ENCODE measurements at places on chromosomes 11 and 22.
A peak's percentile ranks its signal among the peaks of the same experiment; 100 is the strongest.

- DNase-seq = no peak
Measured at GRCh38 chr11:81220146-81220895, 1513.3 kb downstream of the FAM181B start.

DNA sequence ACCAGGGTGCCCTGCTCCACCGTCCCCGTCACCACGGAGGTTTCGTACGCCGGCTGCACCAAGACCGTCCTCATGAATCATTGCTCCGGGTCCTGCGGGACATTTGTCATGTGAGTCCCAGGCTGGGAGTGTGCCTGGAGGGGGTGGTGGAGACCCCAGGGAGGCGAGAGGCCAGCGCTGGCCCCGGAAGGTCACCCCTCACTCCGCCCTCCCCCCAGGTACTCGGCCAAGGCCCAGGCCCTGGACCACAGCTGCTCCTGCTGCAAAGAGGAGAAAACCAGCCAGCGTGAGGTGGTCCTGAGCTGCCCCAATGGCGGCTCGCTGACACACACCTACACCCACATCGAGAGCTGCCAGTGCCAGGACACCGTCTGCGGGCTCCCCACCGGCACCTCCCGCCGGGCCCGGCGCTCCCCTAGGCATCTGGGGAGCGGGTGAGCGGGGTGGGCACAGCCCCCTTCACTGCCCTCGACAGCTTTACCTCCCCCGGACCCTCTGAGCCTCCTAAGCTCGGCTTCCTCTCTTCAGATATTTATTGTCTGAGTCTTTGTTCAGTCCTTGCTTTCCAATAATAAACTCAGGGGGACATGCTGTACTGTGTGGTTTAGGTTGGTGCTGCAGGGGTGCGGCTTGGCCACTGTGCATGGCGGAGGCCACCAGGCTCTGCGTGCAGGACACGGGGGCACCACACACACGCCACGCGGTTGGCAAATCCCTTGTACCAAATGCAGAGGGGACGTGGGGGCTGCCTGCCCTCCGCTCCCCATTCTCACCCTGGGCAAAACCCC lies 35.4 kb downstream of the MUC2 start:
- DNase-seq = no peak

- DNase-seq = no peak
Measured at GRCh38 chr11:9708544-9708943, 44.7 kb downstream of the SWAP70 start.

- DNase-seq = no peak
Measured at GRCh38 chr11:17432002-17432401, 43.5 kb upstream of the KCNJ11 start.

- no peak for DNase-seq
Measured at GRCh38 chr11:41400819-41401382, 58.6 kb downstream of the LRRC4C start.

- no peak for DNase-seq
Measured at GRCh38 chr11:74325649-74326645, 14.5 kb upstream of the P4HA3 start.

DNA sequence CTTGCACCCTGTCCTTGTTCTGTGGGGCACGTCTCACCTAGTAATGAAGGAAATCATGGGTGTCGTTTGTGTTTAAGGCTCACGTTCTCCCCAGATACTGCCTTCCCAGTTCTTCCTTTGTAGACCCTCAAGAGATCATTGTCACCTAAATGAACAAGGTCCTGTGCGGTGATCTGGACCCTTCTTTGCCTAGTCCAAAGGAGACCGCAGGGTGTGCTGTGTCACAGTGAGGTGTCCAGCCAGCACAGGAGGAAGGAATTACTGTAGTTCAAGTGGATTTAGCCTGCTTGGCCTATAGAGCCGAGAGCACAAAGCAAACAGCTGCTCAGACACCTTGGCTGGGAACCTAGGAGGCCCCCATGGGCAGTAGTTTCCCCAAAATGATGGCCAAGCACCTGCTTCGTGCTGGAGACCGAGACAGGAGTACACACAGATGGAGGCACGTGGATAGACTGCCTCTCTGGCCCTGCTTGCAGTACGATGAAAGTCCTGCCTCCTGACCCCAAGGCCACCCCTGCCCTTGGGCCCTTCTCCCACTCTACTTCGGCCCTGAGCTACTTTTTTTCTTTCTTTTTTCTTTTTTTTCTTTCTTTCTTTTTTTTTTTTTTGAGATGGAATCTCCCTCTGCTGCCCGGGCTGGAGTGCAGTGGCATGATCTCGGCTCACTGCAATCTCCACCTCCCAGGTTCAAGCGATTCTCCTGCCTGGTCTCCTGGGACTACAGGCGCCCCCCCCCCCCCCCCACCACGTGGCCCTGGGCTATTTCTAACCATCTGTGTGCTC lies 19.4 kb upstream of the PPFIA1 start:
- no peak for DNase-seq

DNA sequence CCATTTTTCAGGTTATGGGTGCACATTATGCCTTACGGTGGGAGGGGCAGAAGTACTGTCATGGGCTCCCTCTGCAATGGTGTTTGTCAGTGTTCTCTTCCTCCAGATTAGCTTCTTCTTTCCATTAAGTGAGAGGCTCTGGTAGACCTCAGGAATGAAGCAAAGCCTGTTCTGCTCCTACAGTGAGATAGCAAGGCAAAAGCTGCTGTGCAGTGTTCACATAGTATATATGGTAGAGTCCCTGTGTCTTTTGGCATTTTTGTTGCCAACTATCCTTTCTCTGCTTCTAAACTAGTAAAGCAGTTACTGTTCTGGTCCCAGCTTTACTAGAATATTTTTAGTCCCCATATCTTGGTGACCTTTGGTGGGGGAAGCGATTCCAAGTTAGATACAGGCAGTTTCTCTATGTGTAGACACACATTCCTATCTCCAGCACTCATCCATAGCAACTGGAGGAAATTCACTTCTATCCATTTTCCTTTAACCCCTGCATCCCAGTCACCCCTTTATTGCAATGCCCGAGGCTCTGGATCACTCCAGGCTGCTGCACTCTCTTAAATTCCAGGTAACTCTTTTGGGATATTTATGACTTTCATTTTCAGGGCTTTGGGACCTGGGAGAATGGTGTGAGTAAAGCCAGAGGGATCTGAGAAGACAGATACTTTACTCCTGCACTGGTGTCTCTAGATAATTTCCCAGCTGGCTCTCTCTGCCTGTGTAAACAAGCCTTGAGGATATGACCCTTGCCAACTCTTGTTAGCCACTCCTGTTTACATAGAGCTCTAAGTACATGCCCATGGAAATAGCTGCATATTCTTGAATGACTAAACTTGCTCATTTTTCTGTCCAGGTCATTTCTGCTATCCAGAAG lies 3.9 kb upstream of the TRIM34 start:
- DNase-seq = no peak

- DNase-seq = no peak
Measured at GRCh38 chr22:32887324-32887980, 85.9 kb downstream of the TIMP3 start.

DNA sequence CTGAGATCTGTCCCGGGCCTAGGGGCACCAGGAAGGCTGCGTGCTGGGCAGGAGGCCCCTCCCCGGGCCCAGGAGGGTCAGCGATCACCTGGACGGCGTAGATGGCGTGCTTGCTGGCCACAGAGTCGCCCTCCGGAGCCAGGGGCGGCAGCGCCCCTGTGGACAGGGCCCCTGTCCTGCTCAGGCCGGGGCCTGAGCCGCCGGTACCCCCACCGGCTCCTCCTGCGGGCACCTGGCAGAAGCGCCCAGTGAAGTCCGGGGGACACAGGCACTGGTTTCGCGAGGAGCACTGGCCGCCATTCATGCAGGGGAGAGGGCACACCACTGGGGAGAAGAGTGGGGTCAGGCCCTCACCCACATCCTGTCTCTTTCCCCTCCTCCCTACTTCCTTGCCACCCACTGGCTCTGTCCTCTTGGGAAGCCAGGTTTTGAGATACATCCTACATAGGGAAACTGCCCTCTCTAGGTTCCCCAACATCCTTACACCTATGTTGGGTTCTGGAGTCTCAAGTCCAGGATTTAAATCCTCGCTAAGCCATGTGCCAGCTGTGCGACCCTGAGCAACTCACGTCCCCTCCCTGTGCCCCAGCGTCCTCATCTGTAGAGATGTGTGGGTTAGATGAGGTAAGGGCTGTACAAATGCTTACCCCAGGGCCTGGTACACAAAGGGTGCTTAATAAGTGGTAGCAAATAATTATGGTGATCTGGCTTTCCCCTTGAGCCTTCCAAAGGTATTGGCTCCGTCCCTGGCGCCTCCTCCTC lies 3.9 kb downstream of the LTBP3 start:
- no peak for DNase-seq

- DNase-seq = no peak
Measured at GRCh38 chr11:12390687-12391110, 13.3 kb downstream of the PARVA start.

DNA sequence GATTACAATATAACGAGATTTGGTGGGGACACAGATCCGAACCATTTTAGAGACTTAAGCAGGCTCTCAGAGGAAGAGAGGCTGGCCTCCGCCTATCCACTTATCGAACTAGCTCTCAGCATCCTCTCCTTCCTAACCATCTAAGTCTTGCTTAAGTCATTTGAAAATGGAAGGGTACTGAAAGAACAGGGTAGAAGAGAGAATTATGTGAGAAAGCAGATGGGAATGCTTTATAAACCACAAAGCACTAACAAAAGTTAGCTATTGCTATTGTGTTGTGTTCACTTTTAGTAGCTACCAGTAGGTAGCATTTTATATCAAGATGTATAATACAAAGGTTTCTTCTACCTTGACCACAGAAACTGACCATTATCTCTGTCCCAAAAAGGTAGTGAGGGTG lies 153.4 kb upstream of the CADM1 start:
- no peak for DNase-seq

DNA sequence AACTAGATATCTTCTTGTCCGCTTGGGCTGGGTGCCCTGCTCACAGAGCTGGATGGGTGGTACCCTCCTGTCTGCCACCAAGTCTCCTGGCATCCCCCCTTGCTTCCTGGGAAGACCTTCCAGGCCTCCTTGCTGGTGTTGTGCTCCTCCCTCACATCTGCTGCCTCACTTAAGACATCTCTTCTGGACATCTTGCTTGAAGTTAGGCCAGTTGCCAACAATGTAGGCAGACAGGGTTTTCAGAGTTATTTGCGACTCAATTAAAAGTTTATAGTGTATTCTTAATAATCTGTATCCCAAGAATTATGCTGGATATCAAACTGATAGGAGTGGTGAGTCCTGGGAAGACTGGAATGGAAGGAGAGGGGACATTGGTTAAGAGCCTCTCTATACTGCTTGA lies 64.0 kb upstream of the TNRC6B start:
- DNase-seq = no peak

DNA sequence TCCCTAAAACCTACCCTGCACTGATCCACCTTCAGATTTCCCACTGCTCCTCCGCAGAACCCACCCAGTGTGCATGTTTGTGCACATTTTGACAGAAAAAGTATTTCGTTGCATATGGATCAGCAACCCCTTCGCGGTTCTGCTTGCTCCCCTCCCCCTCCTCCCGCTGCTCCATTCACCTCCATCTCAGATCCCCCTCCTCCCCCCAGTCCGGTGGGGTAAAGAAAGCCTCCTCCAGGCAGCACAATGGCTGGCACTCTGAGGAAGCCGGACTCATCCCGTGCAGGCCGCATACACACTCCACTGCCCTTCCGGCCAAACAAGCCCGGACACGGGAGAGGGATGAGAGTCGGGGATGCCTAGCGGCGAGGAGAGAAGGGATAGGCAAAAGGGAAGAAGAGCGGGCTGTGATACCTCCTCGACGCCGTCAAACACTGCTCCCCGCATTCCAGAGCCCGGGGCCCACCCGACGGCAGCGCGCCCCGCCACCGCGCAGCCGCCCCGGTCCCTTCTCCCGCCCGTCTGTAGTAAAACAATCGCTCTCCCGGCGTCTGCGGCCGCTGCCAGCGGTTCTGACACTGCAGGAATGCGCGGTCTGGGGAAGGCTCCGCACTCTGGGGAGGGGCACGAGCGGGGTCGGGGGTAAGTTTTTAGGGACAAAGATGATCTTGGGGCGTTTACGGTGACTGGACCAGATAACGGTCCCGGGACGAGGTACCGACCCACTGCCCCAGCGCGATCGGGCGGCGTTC lies 915 bp downstream of the FEZ1 start:
- no peak for DNase-seq

- DNase-seq = peak; percentile 34
Measured at GRCh38 chr22:42300259-42301076, 30.0 kb upstream of the TCF20 start.

DNA sequence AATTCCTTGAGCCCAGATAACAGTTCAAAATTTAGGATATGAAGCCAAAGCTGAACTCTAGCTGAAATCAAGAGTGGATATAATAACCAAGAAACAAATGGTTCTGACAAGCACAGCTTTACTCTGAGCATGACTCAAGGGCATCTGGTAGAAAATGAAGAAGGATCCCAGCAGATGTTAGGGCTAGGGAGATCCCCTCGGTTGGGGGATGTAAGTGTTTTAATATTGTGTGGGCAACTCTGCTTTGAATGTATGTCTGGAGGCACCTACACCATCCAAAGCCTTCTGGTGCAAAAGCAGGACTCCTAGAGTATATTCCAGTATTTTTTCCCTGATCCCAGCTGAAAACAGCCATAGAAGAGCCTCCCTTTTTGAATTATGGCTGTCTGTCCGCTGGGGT lies 61.7 kb downstream of the FLI1 start:
- no peak for DNase-seq

DNA sequence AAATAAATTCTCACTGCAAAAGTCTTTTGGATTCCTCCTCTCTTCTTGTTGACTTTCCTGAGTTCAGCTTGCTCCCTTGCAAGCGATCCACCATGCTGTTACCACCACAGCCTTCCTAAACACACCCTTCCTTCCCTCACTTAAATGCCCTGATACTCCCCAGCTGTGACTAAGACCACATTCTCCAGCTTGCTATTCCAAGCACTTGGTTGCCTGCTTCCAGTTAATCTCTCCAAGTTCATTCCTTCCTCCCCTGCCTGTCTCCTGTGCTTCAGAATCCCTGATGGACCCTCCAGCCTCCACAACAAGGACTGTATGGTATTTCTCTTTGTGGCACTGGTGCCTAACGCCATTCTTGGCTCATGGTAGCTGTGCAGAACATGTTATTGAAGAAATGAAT lies 603.9 kb upstream of the CADM1 start:
- no peak for DNase-seq

- no peak for DNase-seq
Measured at GRCh38 chr11:33178443-33179180, 17.3 kb upstream of the CSTF3 start.

GRCh38 chr11:67539550-67539949 lies 16.3 kb upstream of the CABP2 start:
- DNase-seq = no peak

- no peak for DNase-seq
Measured at GRCh38 chr11:73428227-73428626, 52.0 kb downstream of the RELT start.

DNA sequence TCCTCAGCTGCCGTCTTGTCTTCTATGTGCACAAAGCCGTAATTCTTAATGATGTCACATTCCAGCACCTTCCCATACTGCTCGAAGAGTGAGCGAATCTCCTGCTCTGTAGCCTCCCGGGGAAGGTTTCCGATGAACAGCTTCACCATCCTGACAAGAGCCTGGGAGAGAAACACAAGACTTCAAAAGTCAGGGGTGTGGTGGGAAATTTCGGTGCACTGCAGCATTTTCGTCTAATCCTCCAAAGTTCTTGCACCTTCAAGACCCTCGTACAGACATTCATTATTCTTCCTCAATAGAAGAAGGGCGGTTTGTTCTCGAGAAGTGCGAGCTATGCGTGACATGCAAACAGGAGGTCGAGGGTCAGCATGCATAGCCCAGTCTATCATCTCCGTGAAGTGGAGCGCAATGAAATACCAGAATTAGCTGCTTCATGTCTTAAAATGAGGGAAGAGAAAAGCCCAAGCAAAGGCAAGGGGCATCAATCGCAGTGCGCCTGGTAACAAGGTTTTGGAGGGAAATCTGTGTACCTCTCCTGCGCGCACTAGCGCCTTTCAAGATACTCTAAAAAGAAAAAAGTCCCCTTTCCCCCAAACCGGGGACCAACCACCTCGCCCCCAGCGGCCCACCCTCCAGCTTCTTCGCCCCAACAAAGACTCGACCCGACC lies 622 bp downstream of the RBM4B start:
- DNase-seq = no peak

Data from activated CD4-positive, alpha-beta T cell treated with anti-CD3 and anti-CD28 coated beads, Interleukin-2, Interleukin-6, amounts not matched to agents 100 ng/mL and 50 ng/mL, durations not matched to agents 16 hours and 8 hours (primary cell).